ENCODE measurements at places on chromosomes 4 and X.

- DNase-seq = no peak
Observed at GRCh38 chr4:124454772-124455270, 257.7 kb downstream of the ANKRD50 start.

- no peak for DNase-seq
Observed at GRCh38 chr4:8230891-8231290, 31.8 kb downstream of the SH3TC1 start.

GRCh38 chr4:24042094-24042493 lies 152.2 kb upstream of the PPARGC1A start:
- no peak for DNase-seq

DNA sequence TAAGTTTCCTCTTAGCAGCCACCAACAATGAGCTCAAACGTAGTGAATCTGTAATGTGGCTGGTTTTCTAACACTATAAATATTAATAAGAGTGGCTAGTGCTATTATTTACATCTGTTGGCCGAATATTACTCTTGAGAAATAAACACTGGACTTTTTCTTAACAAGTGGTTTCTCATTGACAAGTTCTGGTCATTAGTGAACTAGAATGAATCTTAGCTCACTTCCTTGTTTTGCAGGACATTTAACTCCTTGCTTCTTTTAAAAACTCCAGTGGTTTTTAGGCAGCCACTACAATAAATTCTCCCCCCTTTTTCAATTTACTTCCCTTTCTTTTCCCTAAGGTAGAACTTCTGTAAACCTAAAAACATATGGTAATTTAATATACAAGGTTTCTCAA lies 177.2 kb downstream of the ARAP2 start:
- no peak for DNase-seq
